Activated gamma-delta T cell treated with anti-CD3 and anti-CD28 coated beads, Interleukin-2, amount 50 U/mL, for 16 hours (primary cell): ENCODE measurements at places on chromosomes 2 and 18.

GRCh38 chr2:20264629-20265028 is 39.7 kb upstream of the SDC1 start:
- no peak for DNase-seq

DNA sequence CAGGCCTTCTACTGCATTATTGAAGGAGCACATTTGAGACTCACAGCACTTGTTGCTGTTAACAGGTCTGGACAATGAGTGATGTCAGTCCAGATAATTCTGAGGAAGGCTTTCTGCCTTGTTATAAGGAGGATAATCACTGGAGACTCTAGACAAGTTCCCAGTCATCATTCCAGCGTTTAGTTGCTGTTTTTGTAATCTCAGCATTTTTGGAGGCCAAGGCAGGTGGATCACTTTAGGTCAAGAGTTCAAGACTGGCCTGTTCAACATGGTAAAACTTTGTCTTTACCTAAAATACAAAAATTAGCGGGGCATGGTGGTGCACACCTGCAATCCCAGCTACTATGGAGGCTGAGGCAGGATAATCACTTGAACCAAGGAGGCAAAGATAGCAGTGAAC is 39.6 kb upstream of the TRIM43B start:
- no peak for DNase-seq

DNA sequence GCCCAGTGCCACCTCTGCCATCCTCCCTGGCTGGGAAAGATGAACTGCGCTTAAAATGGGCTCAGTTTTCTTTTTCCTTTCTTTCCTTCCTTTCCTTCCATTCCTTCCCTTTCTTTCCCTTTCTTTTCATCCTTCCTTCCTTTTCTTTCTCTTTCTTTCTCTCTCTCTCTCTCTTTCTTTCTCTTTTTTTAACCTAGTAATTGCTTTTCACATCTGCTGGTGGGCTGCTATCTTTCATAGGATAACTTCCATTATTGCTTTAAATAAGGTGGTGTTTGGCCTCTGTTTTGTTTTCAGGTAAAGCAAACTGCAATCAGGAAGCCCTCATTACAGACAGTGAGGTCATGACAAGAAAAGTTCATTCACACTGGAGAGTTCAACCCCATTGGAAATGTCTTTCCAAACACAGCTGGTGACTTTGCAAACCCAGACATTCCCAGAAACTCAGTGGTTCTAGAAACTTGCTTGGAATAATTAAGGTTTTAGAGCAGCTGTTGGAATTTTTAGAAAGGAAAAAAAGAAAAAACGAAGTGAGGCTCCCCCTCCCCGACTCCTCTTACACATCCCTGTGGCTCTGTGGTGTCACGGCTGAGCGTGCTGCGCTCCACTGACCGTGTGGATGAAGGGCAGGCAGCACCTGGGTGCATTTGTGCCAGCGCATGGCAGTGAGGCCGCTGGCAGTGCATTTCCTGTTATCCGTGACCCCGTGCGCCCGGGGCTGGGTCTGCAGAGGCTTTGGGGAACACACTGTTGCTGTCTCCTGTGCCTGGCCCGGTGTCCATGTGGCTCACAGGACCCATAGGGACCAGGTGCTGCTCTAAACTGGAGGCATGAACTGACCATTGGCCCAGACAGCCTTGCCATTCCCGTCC is 76.9 kb downstream of the MBP start:
- DNase-seq: no peak

GRCh38 chr2:51335087-51336058 is 303.4 kb upstream of the NRXN1 start:
- no peak for DNase-seq

DNA sequence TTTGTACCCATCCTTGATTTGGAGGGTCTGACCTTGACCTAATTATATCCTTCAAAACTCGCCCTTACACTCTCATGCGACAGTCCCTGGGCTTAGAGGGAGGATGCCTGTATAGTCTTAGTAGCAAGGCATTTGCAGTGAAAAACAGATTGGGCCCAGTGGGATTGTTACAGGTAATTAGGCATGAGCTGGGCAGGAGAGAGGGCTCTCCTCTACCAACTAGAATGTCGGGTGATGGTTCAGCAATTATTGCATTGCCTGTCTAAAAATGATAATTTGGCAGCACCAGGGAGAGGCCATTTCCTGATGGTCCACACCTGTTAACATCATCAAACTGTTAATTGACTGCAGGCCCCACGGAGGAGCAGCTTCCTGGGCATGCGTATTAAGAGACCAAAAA is 32.4 kb downstream of the COMMD1 start:
- DNase-seq: no peak

- no peak for DNase-seq
These were observed 83.6 kb upstream of the NPAS2 start for GRCh38 chr2:100736121-100736915.

DNA sequence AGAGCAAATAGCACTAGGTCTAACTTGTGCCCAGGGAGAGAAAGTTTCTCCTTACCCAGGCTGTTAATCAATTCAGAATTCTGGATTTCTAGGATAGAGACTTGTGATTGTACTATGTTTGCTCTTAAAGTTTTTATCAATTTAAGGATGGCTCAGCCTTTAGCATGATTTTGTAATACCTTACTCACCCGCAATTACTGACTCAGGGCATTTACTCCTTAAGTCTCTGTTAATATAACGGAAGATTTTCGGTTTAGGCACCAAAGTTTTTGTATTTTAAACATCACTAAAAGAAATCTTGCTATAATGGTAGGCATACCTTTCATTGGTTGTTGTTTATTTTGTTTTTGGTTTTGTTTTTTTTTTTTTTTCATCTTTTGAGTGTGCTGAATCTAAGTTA is 358.2 kb downstream of the RBM43 start:
- DNase-seq: no peak

DNA sequence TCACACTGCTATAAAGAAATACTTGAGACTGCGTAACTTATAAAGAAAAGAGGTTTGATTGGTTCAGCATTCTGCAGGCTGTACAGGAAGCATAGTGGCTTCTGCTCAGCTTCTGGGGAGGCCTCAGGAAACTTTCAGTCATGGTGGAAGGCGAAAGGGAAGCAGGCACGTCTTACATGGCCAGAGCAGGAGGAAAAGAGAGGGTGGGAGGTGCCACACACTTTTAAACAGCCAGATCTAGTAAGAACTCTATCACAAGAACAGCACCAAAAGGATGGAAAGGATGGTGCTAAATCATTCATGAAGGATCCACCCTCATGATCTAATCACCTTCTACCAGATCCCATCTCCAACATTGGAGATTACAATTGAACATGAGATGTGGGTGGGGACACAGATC is 145.5 kb upstream of the OSR1 start:
- DNase-seq: no peak

- no peak for DNase-seq
These were observed 368.7 kb upstream of the CRIM1 start for GRCh38 chr2:35986871-35987270.

DNA sequence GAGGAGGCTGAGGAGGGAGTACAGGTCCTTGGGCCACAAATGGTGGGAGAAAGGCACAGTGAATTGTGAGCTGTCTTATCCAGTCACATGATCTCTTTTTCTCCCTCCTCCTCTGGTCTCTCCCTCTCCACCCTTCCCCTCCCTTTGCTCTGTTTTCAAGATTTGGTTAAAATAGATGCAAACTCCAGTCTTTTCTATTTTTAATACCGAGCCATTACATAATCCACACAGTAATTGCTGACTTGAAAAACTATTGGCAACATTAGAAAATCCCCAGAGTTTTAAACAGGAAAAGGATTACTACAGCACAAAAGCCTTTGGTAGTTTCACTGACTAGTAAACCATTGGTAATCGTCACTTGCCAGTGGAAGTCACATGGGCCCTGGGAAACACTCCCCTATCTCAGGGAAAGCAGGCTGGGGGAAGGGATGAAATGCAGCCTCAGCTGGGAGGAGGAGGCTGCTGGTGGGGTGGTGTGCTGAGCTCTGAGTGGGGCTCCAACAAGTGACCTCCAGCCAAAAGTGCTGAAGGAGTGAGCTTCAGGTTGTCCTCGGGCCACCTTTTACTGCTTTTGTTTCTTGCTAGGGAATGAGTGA is 57.4 kb upstream of the PCBP1 start:
- no peak for DNase-seq

DNA sequence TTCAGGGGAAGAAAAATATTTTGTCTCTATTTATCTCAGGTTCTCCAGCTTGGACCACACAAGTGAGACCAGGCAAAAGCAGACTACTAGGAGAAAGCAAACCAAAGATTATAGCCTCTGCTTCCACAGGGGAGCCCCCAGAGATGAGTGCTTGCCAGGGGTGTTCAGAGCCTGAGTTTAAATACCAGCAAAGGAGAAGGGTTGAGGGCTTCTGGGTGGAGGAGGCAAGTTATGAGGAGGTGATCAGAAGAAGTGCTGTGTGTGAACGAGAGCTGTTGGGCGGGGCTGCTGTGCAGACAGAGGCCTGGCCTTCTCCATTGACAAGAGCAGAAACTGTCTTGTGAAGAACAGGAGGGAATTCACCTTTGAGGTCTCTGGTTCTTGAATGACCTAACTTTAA is 32.8 kb upstream of the PXDN start:
- no peak for DNase-seq

GRCh38 chr2:213846856-213847255 is 562.6 kb downstream of the SPAG16 start:
- DNase-seq: no peak

DNA sequence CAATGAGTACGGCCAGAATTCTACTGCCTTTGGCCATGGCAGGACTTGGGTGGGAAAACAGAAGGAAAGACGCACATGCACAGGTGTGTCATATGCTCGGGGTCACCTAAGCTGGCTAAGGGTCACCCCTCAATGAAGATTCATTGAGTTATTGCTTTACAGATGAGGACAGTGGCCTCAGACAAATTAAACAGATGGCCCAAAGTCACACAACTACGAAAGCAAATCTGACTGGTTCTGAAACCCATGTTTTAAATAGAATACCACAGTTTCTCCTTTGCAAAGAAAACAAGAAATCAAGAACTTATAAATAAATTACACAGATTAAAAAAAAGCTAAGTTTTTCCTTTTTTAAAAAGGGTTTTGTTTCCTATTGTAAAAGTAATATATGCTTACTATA is 70.5 kb downstream of the ID2 start:
- no peak for DNase-seq

DNA sequence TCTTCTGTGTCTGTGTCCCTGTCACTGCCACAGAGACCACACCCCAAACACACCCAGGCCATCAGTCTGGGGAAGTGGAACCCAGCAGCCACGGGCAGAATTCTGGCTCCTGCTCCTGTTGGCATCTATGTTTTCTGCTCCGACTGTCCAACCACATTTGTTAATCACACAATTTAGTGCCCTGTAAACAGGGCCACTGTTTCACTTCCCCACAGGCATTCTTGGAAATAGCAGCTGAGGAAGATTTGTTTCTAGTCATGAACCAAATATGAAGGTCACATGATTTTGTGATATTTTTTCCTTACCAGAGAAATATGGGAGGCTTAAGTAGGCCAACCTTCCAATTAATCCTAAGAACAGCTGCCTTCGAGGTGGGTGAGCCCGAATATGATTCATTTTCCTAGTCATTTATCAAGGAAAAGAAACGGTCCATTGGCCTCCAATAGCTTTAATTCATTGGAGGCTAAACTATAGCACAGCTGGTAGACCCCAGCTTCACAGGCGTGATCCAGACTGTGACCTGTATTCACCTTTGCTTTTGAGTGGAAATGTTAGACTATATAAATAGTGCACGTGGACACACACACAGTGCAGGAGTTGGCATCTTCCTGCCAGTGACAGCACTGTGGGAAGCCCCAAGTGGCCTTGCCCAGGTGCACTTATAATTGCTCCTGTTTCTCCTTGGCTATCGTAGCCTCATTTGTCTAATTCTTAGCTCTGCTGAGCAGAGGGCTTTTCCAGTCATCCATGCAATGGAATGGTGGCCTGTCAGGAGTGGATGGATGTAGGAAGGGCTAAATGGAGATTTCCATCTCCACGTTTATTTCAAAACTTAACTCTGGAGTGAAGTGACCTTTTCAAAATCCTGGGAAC is 267.9 kb downstream of the LPIN1 start:
- no peak for DNase-seq
